AG04449 (cell line): ENCODE measurements at places on chromosomes 12 and 14.

GRCh38 chr12:95440401-95440800, 33.6 kb upstream of the METAP2 start:
- DNase-seq, result no peak

- no peak for DNase-seq
Observed at GRCh38 chr12:49672301-49673217, 34.6 kb downstream of the FMNL3 start.

DNA sequence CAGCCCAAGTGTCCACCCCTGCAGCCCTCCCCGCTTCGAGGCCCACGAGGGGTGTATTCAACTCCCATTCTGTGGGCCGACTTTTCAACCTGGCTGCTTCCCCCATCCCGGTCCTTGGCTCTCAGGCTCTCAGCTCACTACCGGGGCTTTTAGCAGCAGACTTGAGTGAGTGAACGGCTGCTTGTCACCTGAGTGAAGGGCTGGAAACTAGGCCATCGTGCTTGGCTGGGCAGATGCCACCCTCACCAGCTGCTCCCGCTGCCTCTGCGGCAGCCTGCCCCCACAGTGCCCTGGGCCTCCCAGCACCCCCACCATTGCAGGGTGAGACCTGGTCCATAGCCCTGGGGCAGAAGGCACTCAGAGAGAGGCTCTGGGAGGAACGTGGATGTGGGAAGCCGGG, 59.9 kb downstream of the SLC6A12 start:
- DNase-seq, result no peak

DNA sequence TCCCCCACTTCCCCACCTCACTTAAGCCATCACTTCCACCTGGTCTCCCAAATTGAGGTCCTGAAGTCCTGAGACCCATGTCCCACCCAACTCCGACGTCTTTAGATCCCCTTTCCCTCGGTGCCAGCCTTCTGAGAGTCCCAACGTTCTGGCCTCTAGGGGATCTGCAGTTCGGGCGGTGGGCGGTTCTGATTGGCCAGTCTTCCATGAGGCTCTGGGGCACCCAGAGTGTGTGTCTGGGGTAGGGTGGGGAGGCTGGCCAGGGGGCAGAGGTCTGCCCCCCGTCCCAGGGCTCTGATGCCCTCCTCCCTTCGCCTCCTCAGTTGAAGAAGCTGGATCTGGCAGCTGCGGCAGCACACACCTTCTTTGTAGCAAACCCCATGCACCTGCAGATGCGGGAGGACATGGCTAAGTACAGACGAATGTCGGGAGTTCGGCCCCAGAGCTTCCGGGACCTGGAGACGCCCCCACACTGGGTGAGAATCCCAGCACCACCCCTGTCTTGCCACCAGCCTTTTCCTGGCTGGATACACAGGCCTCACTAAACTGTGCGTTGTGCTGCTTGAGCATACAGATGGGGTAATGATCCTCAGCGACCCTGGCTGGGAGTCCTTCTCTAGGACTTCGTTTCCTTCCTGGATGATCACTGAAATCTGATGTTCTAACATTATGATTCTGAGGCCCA, 1.5 kb downstream of the P3H3 start:
- no peak for DNase-seq

- no peak for DNase-seq
Observed at GRCh38 chr14:32602699-32603098, 273.6 kb downstream of the AKAP6 start.

DNA sequence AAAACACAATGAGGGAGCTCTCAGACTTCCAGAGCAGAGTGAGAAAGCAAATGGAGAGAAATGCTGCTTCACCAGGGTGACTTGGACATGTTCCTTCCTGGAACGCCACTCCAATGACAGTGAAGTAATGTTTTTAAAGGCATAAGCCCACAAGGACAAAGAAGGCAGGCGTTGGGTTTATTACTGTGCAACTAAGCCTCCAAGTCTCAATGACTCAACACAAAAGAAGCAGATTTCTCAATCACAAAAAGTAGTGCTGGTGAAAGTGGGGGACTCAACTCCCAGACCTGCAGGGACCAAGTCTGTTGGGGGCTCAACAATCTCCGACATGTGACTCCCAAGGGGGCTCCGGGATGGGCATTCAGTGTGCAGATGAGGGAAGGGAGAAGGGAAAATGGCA, 505.2 kb downstream of the BCL11B start:
- no peak for DNase-seq

GRCh38 chr14:21024585-21025370, at the start of gene NDRG2:
Gene NDRG2 (minus strand): TSS chr14:21025061. CDS start chr14:21023315, 1,746 bp downstream.
- no peak for DNase-seq
